ENCODE measurements at places on chromosomes 6 and 20.

- DNase-seq, result no peak
Observed at GRCh38 chr6:90087106-90087833, 193.0 kb downstream of the GJA10 start.

DNA sequence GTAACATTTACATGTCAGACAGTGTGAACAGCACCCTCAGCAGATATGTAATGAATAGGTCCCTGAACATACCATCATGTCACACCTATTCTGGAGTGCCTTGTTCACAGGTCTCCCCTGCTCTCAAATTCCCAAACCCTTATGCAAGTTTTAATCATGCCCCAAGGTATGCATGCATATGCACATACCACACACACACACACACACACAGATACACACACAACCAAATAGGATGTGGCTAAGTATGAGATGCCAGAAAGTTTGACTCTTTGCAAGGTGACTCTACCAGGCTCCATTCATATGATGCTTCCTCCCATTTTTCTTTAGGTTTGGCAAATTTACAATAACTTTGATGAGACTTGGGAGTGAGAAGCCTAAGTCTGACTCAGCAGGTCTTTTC lies 243.8 kb upstream of the IRAK1BP1 start:
- DNase-seq, result no peak

DNA sequence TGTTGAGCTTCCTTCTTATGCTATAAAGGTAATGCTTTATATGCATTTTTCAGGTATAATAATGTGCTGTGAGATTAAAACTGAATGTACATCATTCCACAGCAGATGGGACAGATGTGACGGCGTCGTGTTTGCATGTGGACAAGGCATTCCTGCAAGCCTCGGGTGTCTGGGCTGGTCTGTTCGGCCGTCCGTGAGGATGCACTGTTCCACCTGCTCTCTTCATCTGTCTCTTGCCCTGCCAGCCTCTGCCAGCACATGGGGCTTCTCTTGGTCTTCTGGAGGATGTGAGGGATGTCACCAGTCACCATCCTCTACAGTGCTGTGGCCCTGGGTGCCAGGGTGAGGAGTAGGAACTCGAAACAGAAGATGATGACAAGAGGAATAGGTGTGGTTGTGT lies 223.2 kb downstream of the ERMARD start:
- no peak for DNase-seq

GRCh38 chr20:60352017-60352416 lies 393.8 kb downstream of the CDH26 start:
- no peak for DNase-seq

GRCh38 chr6:41488433-41489119 lies 57.6 kb upstream of the FOXP4 start:
- no peak for DNase-seq

GRCh38 chr20:49790077-49790798 lies 22.4 kb upstream of the SLC9A8 start:
- DNase-seq, result no peak

- DNase-seq, result no peak
Observed at GRCh38 chr6:1348675-1349074, 36.8 kb downstream of the FOXQ1 start.

DNA sequence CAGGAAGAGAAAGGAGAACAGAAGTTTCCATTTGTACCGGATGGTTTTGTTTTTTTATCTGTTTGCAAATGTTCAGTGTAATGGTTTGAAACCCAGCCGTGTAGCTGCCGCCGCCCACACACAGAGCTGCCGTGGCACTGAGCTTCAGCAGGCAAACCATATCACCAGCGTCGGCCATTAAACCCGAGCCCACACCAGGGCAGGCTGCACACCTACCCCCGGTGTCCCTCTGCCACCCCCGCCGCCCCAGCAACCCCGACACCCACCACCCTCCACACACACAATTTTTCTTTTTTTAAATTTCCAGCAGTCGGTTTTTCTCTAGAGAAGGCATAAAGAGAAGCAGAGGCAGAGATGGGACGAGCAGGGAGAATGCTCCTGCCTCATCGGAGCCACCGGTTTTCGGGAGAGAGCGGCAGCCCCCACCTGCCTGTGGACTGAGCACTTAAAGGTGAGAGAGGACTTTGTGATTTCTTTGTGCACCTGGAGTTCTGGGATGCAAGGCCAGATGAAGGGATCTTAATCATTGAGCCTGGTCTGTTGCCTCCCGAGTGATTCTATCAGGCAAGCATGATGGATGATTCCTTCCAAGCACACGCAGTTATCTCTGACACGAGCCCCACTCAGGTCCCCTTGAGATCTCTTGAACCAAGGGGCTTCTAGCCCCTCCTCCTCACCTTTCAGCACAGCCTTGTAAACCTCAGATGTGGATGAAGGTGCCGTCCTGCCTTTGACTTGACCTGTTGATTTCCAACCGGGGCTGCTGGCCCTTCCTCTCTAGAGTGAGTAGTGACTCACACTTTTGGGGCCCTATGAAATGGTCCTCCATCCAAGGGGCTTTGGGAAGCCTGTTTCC lies 17.5 kb upstream of the ZNF831 start:
- DNase-seq, result peak; percentile 69

- no peak for DNase-seq
Observed at GRCh38 chr6:148074738-148075137, 267.9 kb upstream of the SASH1 start.

DNA sequence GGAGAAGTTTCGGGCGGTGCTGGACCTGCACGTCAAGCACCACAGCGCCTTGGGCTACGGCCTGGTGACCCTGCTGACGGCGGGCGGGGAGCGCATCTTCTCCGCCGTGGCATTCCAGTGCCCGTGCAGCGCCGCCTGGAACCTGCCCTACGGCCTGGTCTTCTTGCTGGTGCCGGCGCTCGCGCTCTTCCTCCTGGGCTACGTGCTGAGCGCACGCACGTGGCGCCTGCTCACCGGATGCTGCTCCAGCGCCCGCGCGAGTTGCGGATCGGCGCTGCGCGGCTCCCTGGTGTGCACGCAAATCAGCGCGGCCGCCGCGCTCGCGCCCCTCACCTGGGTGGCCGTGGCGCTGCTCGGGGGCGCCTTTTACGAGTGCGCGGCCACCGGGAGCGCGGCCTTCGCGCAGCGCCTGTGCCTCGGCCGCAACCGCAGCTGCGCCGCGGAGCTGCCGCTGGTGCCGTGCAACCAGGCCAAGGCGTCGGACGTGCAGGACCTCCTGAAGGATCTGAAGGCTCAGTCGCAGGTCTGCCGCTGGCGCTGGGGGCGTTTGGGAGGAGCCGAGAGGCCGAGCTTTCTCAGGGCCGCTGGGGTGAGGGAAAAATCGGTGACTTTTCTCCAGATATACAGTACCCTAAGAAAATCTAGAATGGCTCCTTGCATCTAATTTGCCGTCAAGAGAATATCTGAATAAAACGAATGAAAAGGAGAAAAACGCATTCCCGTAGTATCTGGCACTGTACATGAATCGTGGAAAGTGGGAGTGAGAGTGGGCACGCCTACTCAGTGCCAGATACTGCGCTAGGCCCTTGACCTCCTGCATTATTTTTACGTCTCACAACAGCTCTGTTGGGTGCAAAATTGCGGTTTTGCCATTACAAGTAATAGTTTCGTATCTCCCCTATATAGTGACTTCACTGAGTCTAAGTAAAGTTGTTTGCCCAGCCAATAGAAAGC lies 1.0 kb downstream of the CALHM6 start:
- peak; percentile 10 for DNase-seq

GRCh38 chr6:146027586-146028251 lies 1.1 kb upstream of the GRM1 start:
- DNase-seq, result no peak

DNA sequence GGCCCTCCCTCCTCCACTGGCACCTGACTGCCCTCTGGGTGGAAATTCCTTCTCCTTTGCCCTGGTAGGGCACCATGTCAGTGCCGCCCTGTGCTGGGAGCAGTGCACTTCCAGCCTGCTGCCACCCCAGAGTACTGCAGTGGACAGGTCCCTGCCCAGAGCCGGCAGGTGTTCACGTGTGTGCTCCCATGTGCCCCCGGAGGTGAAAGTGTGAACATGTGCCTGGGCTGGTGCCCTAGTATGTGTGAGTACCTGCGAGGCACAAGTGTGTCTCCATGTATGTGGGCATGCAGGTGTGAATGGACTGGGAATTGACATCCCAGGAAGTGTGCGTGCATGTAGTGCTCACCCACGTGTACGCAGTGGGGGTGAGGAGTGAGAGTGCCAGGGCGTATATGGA lies 29.4 kb downstream of the SDCBP2 start:
- DNase-seq, result peak; percentile 37

All from activated CD4-positive, alpha-beta T cell treated with anti-CD3 and anti-CD28 coated beads, Interleukin-2, amount 50 U/mL, for 4 hours (primary cell).